Mesendoderm (in vitro differentiated cells): ENCODE measurements at places on chromosomes 12 and 14.

- no peak for DNase-seq
Measured at GRCh38 chr14:38387821-38388220, 131.9 kb upstream of the CLEC14A start.

GRCh38 chr12:124904306-124905098, 9.9 kb downstream of the UBC start:
- peak; percentile 68 for DNase-seq

DNA sequence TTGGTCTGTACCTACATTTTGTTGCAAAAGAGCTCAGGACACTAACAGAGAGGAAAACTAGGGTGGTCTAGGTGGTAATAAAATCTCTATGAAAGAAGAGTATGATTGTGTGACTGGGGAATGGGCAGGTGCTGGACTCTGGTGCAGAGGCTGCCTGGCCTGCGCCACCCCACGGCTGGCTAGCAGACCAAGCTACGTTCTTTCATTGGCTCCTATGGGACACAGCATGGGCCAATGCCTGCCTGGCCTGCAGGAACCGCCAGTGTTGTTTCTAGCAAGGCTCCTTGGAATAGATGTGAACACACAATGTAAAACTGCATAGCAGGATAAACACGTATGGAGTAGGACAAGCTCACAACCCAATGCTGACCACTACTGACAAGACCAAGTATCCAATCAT, 51.7 kb upstream of the CORO1C start:
- DNase-seq, result no peak

- no peak for DNase-seq
Measured at GRCh38 chr12:124893792-124894516, 20.5 kb downstream of the UBC start.

DNA sequence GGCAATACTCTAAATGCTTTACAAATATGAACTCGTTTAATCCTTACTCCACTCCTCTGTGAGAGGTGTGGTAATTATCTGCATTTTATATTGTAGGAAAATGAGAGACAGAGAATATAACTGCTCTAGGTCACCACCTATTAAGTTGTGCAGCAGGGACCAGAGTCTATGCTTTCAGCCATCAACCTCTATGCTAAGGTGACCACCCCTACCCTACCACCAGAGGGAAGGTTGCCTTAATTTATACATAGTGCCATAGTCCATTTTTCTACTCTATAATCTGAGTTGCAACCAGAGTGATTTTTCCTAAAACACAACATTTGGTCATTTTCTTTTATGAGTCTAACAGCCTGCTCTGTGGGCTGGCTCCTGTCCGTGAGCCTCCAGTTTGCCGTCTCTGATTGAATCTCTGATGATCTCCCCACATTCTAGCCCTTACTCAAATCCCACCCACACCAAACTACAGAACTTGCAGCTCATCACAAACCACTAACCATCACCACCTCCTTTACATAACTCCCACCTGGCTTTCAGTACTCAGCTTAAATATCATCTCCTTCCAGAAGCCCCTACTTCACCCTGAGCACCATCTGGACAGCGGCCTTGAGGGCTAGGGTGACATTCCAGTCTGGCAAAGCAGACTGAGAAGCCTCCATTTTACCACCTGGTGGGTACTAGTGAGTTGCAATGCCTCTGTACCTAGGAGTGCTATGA, 126.6 kb downstream of the PPM1H start:
- no peak for DNase-seq

DNA sequence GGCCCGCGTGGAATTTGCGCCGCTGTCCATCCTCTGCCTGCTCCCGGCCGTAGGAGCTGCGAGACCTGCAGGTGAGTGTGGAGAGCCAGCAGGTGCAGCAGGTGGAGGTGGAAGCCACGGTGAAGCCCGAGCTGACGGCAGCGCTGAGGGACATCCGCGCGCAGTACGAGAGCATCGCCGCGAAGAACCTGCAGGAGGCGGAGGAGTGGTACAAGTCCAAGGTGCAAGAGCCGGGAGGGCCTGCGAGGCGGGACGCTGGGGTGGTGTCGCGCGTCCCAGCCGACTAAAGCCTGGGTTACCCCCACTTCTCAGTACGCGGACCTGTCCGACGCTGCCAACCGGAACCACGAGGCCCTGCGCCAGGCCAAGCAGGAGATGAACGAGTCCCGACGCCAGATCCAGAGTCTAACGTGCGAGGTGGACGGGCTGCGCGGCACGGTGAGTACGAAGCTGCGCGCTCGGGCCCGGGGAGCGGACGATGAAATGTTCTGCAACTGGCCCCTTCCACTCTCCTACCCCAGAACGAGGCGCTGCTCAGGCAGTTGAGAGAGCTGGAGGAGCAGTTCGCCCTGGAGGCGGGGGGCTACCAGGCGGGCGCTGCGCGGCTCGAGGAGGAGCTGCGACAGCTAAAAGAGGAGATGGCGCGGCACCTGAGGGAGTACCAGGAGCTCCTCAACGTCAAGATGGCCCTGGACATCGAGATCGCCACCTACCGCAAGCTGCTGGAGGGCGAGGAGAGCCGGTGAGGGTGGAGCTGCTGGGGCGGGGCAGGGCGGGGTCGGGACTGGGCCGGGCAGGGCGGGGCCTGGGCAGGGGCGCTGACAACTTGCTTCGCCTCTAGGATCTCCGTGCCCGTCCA, 2.1 kb downstream of the PRPH start:
- peak; percentile 82 for DNase-seq

- DNase-seq, result no peak
Measured at GRCh38 chr12:125071456-125071855, 6.2 kb downstream of the AACS start.

- no peak for DNase-seq
Measured at GRCh38 chr12:80565271-80565670, 121.2 kb downstream of the PTPRQ start.

DNA sequence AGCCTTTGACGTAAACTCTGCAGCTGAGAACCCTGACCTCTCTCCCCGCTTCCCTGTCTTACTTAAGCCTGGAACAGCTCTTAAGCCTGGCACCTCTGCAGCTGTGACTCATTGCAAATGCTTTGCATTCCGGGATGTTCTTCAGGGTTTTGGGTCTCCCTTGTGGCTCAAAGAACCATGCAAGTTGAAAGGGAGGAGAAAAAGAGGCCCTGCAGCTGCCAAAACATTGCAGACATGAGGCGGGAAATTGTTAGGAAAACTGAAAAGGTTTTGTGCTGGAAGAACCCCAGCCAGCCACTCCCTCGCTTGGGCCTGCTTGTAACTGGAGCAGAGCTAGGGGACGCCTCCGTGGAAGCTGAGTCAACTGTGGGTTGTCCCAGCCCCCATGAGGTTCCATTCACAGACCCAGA, 60.2 kb upstream of the FERMT2 start:
- DNase-seq, result peak; percentile 97

- DNase-seq, result peak; percentile 59
Measured at GRCh38 chr14:23550131-23550811, 1.3 kb downstream of the ZFHX2 start.

DNA sequence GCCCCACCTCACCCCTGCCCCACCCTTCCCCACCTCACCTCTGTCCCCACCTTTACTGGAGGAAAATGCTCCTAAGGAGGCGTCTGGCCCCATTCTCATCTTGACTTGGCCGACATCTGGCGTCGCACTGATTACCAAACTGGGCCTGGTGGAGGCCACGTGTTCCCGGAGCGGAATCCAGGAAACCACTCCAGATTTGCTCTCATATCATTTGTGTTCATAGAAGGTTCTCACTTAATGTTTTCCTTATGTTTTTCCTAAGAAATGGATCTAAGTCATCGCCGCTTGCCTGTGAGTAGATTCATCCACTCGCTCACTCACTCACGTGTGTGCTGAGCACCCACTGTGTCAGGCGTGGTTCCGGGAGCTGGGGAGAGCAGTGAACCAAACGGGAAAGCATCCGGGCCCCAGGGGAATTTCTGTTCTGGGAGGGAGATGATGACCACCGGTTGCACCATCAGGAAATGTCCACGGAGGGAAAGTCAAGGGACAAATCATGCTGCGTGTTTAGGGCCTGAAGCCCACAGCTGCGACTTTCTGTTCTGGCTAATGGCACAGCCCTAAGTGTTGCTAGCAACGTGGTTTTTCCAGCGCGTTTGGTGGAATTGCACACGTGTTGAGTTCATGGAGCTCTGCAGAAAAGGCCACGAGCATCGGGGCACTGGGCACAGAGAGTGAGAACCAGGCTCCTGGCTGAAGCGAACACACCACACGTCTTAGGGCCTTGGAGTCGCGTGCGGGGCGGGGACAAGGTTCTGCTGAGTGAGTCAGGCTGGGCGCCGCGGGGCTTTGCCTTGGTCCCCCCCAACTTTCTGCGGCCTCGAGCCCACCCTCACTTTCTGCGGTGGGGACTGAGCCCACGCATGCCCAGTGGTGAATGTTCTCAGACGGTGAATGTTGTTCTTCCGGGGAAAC, 57.7 kb downstream of the ADGRD1 start:
- DNase-seq, result no peak

DNA sequence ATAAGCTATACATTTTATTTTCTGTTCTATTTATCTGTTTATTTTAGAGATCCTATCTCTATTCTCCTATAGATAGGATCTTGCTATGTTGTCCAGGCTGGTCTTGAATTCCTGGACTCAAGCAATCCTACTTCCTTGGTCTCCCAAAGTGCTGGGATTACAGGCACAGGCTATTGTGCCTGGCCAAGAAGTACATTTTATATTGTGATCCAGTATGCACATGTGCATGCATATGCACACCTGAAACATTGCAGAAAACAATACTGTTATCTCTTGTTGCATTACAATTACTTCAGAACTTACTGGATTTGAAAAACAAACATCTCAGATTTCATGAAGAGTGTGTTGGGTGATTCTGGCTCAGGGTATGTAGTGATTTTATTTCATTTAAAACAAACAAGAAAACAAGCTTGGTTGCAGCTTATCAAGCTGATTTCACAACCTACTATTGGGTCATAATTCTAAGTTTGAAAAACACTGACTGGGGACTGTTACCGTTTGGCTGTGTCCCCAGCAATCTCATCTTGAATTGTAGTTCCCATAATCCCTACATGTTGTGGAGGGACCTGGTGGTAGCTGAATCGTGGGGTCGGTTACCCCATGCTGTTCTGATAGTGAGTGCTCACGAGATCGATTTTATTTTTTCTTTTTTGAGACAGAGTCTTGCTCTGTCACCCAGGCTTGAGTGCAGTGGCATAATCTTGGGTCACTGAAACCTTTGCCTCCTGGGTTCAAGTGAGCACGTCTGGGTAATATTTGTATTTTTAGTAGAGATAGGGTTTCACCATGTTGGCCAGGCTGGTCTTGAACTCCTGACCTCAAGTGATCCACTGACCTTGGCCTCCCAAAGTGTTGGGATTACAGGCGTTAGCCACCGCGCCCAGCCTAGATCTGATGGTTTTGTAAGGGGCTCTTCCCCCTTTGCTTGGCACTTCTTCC, 31.3 kb downstream of the ERC1 start:
- DNase-seq, result no peak

GRCh38 chr12:110907583-110907982, 12.8 kb downstream of the MYL2 start:
- DNase-seq, result no peak

GRCh38 chr12:50058743-50059312, 1.4 kb downstream of the ASIC1 start:
- no peak for DNase-seq

GRCh38 chr12:47820631-47821345, 1.1 kb upstream of the HDAC7 start:
- DNase-seq, result peak; percentile 99

DNA sequence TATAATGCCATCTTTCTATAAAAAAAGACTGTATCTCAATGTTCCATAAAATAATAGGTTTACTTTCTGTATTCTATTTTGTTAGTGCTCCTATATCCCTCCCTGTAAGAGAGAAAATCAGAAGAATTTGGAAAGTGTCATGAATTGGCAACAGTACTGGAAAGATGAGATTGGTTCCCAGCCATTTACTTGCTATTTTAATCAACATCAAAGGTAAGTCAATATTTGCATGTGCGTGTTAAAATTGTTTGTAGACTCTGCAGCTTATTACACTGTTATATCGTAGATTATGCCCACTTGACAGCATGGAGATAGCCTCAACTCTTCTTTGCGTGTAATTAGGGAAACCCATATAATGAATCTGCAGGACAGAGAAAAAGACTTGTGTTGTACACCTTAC, 34.0 kb downstream of the KCNMB4 start:
- DNase-seq, result no peak

- DNase-seq, result no peak
Measured at GRCh38 chr12:45174595-45174994, 41.3 kb upstream of the ANO6 start.

GRCh38 chr12:104413330-104413729, 43.4 kb upstream of the CHST11 start:
- no peak for DNase-seq

- DNase-seq, result no peak
Measured at GRCh38 chr12:128786741-128787391, 36.9 kb downstream of the SLC15A4 start.

GRCh38 chr12:126847005-126847629, 1419.9 kb upstream of the TMEM132C start:
- no peak for DNase-seq

DNA sequence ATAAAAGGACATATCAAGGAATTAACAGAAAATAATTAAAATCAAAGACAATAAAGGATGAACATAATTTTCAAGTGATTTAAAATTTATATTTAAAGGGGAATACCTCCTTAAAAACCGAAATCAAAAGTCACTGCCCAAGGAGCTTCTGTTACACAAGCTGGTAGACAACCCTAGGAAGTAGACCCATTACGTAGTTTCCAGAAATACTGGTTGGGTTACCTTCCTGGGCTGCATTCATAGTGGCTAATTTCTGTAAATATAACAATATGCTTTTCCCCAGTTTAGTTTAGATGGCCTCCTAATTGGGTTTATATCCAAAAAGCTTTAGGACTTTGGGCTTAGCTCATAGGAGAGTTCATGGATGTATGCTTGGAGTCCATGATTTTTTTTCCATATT, 2.1 kb upstream of the EDDM3A start:
- no peak for DNase-seq

DNA sequence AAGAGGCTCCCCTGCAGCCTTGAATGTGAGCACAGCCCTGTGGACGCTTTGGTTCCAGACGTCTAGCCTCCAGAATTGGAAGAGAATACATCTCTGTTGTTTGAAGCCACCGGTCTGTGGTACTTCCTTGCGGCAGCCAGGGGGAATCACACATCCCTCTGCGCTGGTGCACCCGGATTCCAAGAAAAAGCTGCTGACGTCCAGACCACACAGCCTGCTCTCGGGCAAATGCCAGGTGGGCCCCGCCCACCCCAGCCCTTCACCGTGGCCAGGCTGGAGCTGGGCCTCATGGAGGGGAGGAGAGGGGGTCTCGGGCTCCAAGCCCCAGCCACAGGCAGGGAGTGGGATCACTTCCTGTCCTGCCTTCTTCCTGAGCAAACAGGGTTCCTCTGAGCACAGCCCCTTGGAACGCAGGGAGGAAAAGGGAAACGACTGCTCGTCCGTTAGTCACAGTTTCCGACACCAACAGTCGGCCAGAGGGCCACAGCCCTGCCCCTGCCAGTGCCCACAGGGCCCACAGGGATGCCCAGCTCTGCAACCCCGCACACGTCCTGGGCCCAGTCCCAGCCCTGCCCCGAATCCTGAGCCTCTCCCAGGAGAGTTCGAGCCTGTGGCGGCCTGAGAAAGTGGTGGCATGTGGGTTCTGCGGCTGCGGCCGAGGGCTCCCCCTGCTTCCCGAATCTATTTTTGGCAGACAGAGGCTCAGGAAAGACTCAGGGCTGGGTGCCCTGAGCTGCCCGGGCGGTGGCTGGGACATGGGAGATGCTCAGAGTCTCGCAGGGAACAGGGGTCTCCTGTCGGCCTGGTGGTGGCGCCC, 85.3 kb downstream of the RFLNA start:
- DNase-seq, result no peak
